ENCODE measurements at places on chromosomes 16 and 17. TPM values are rescaled to one million over a fixed set of nuclear protein-coding genes. Genes with fewer than 3 reads are reported as not detected.

PITPNC1 gene
- 22.3 TPM for total RNA-seq

GRCh38 chr17:45229681-45230409, 8.2 kb downstream of the FMNL1 start:
- DNase-seq = no peak

SECTM1 gene
- 10.3 TPM for total RNA-seq

- DNase-seq = peak; percentile 96
These were observed at the start of the genes RPA1 and SMYD4 for GRCh38 chr17:1829592-1830257. Gene RPA1 (plus strand): TSS chr17:1830005. CDS start chr17:1830094, 89 bp downstream. Gene SMYD4 (minus strand): TSS chr17:1829902. CDS start chr17:1827994, 1,908 bp downstream.

DRC3 gene
- 1.1 TPM for total RNA-seq

GRCh38 chr17:57697197-57697596, 47.9 kb downstream of the CCDC182 start:
- no peak for DNase-seq

- no peak for DNase-seq
These were observed 167.7 kb upstream of the CIBAR2 start for GRCh38 chr16:85279825-85280545.

- peak; percentile 63 for DNase-seq
These were observed 7.2 kb downstream of the CA7 start for GRCh38 chr16:66851166-66851964.

PRCD gene
- 4.7 TPM for total RNA-seq

SETD1A gene
- 11.8 TPM for total RNA-seq

DNA sequence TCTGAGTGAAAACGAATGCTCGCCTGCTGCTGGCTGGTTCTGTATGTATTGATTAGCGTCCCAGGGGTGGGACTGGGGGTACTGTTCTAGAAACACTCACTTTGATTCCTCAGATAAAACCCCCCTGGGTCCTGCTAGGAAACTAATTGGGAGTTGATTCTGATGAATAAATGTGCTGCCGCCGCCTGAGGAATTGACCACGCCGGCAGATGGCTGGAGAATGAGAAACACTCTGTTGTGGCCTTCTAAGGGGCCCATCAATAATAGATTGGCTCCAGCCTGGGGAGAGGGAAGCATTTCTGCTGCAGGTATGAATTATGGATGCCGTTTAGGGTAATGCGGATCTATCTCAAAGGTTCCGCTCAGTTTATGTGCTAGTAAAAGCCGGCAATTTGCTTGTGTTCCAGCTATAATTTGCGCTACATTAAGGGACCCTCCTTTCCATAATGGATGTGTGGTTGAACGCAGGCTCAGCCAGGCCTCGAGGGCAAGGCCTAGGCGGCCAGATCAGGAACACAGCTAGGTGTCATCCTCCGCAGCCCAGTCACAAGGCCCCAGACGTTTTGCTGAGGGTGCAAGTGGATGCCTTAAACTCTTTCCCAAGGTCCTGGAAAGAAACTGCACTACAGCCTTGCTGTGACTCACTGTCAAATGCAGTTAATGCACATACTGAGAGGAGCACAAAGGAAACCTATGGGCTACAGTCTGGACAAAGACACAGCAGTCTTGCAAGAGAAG, 132.2 kb upstream of the HS3ST2 start:
- no peak for DNase-seq

GRCh38 chr17:2563061-2563460, 30.4 kb upstream of the PAFAH1B1 start:
- no peak for DNase-seq

RHBDF2 gene
- total RNA-seq = 26.7 TPM

GRCh38 chr16:75116081-75116910, at the start of gene LDHD:
Gene LDHD (minus strand): TSS chr16:75116780. CDS start chr16:75116720, 60 bp downstream.
- peak; percentile 90 for DNase-seq

GRCh38 chr16:72164691-72165090, 7.3 kb downstream of the PMFBP1 start:
- no peak for DNase-seq

TNFAIP1 gene
- 39.7 TPM for total RNA-seq

ZCCHC14 gene
- 21.7 TPM for total RNA-seq

GRCh38 chr17:40063901-40064531, 1.3 kb downstream of the THRA start:
- peak; percentile 53 for DNase-seq

DNA sequence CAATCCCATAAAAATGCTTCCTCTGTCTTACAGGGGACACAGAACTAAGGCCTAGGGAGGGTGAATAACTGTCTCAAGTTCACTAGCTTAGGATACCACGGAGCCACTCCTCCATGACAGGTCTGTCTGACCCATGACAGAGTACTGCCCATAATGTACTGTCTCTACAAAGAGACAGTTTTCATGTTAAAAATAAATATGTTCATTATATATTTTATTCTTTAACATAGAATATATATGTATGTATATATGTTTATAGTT, 28.3 kb upstream of the DYNLRB2 start:
- DNase-seq = no peak

DNA sequence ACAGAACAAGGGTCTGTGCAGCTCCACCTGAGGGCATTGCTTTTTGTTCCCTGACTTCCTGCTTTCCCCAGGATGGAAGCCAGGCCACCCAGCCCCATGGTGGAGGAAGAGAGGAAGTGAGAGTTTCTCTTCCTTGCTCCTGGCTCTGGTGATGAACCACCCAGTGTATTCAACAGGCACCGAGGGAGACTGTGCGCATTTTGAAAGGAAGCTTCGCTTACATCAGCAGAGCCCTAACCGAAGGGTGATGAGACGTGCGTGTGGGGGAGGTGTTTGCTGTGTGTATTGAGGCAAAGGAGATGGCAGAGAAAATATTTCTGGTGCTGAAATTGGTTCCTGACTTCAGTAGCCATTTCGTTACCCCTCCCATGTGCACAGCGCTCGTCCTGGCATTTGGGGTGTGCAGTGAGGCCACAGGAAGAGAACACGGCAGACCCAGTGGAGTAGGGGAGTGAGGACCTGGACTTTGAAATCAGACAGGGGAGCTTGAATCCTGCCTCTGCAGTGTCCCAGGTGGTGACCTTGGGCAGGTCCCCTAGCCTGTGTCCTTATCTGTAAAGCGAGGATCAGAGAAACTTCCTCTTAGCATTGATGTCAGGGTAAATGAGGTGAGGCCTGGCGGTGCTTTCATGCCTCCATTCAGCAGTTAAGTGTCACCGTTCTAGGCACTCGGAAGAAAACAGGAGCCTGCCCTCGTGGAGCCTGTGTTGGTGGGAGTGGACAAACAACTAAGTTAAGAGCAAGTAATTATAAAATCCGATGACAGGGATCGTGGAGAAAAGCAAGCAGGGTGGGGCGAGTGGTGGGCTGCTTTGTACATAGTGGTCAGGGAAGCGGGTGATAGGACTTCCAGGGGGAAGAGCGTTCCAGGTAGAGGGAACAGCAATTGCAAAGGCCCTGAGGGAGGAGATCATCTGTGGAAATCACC, 7.4 kb downstream of the CMIP start:
- peak; percentile 80 for DNase-seq

- no peak for DNase-seq
These were observed 414.4 kb downstream of the SHISA9 start for GRCh38 chr16:13315642-13316427.

TMEM98 gene
- 27.5 TPM for total RNA-seq

- no peak for DNase-seq
These were observed 13.5 kb upstream of the LYRM9 start for GRCh38 chr17:27906623-27907022.

DNA sequence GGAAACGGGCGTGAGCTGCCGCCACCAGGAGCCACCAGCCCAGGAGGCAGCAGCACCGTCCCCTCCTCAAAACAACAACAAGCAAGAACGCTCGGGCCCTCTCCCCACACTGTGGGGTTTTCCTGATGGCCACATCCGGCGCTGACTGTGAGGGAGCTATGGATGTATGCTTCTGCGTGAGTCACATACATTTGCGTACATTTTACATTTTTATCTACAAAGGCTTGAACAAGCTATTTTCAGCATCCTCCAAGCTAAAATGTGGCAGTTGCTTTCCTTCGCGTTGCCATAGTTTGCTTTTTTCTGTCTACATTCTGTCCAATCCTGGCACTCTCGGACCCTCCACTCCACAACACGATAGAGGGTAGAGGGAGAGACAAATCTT, 2.0 kb upstream of the ABR start:
- DNase-seq = no peak

NPIPA3 gene
- 7.6 TPM for total RNA-seq

- DNase-seq = no peak
These were observed 727 bp upstream of the MBTPS1 start for GRCh38 chr16:84117494-84117843.

- no peak for DNase-seq
These were observed 221.5 kb upstream of the SOX9 start for GRCh38 chr17:71899317-71899716.

CACNG4 gene
- total RNA-seq = not detected

CMTM2 gene
- total RNA-seq = 0.38 TPM

DNA sequence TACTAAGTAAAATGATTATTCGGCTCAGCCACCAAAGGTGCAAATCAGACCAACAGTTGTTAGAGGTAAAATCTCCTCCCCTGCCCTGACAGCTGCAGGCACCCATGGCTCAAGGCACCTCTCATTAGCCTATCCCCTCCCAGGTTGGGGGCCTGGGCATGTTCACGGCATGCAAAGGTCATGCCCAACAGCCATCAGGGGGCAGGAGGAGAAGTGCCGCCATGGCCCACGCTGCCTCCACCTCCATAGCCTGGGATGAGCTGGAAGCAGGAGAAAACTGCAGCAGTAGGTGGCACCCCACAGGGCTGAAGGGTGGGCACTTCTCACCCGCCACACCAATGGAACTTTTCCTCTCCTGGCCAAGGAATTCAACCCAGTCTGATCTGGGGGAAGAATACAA, 146.4 kb upstream of the COX10 start:
- no peak for DNase-seq

GRCh38 chr16:80695020-80695419, 109.4 kb downstream of the CDYL2 start:
- DNase-seq = no peak

NTN1 gene
- total RNA-seq = 15.4 TPM

GRCh38 chr17:69250641-69251040, 22.0 kb upstream of the ABCA10 start:
- DNase-seq = no peak

NPTX1 gene
- total RNA-seq = 0.14 TPM

DNA sequence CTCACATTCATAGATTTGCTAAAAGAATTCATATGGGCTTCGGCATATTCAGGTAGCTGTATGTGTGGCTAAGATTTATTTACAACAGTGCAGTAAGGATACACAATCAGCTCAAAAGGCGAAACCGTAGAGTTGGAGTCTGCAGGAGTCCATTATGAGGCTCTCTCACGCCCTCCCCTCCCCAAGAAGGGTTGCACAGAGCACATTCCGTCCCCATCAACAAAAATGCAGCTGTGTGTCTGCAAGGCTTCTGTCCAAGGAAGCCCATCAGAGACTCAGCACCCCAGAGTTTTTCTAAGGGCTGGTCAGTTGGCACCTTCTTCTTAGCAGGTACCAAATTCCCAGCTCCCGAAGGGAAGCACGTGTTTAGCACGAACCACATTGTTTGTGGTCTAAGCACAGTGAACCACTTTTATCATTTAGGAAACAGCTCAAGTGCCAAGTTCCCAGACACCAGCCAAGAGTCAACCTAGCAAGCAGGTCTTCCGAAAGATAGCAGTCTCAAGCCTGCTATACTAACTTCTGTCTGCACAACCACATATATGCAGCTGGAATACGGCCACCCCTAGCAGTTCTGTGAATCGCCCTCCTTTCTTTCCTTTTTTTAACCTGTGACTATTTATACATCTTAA, 28.5 kb upstream of the MEAK7 start:
- no peak for DNase-seq

GRCh38 chr17:76076765-76077583, 2.0 kb upstream of the ZACN start:
- no peak for DNase-seq

DNA sequence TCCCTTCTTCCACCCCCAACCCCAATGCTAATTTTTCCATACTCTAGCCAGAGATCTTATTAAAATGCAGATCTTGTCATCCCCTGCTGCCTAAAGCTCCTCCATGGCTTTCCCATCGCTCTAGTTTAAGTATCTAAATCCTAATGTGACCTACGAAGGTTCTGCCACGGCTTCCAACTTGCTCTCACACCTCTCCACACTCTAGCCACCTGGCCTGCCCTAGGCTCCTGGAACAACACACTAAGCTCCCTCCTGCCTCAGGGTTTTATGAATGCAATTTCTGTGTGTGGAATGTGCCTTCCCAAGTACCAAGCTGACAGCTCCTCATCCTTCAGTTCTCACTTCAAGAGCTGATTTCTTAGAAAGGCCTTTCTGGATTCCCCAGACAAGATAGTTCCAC, 16.6 kb downstream of the NXPH3 start:
- no peak for DNase-seq

- DNase-seq = no peak
These were observed 1.7 kb downstream of the RABEP1 start for GRCh38 chr17:5283571-5284315.

MYCBPAP gene
- total RNA-seq = 0.29 TPM

DNA sequence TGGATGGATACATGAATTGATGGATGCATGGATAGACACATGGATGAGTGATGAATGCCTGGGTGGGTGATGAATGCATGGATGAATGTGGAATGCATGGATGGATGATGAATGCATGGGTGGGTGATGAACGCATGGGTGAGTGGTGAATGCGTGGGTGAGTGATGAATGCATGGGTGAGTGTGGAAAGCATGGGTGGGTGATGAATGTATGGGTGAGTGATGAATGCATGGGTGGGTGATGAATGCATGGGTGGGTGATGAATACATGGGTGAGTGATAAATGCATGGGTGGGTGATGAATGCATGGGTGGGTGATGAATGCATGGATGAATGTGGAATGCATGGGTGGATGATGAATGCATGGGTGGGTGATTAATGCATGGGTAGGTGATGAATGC, 83.9 kb upstream of the HSBP1 start:
- DNase-seq = no peak

KRTAP2-1 gene
- not detected for total RNA-seq

GPRC5C gene
- total RNA-seq = 7.3 TPM
